ENCODE measurements at places on chromosomes 3 and 15.

GRCh38 chr3:29949131-29949530 lies 657.3 kb upstream of the TGFBR2 start:
- DNase-seq = no peak

GRCh38 chr3:52912885-52913731 lies 15.8 kb upstream of the STIMATE start:
- no peak for DNase-seq

GRCh38 chr3:98240131-98240530 lies 23.9 kb upstream of the OR5H6 start:
- DNase-seq = no peak

DNA sequence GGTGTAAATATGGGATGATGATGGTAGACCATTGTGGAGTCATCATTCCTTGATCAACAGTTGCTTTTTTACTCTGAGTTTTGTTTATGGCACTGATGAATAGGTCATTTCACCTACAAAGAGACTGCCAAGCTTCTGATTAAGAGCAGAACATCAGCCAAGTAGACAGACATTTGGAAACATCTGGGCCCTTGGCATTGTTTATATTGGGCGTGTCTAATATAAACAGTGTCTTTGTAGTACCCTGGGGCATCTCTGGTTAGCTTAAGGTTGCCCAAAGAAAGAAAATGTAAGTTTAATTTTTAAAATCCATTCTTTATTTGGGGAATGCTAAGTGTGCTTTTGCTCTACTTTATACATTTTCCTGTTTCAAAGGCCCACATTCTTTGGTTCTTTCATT lies 377.0 kb downstream of the FEZF2 start:
- no peak for DNase-seq
